Nephron progenitor cell (in vitro differentiated cells): ENCODE measurements at places on chromosomes 7 and 10.

DNA sequence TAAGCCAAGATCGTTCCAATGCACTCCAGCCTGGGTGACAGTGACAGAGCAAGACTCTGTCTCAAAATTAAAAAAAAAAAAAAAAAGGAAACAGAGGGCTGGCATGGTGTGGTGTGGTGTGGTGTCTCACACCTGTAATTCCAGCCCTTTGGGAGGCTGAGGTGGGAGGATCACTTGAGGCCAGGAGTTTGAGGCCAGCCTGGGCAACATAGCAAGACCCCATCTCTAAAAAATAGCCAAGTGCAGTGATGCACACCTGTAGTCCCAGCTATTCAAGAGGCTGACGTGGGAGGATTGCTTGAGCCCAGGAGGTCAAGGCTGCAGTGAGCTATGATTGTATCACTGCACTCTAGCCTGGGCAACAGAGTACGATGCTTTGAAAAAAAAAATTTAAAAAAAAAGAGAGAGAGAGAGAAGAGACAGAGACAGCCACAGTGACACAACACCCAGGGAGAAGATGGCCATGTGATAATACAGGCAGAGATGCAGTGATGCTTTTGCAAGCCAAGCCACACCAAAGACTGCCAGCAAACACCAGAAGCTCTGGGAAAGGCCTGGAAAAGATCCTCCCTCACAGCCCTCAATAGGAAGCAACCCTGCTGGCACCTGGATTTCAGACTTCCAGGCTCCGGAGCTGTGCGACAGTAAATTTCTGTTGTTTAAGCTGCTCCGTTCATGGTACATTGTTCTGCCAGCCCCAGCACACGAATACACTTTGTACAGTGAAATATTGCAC, 19.3 kb upstream of the SRRM3 start:
- DNase-seq, result no peak

- no peak for DNase-seq
Observed at GRCh38 chr7:35716038-35716803, 21.3 kb upstream of the HERPUD2 start.

DNA sequence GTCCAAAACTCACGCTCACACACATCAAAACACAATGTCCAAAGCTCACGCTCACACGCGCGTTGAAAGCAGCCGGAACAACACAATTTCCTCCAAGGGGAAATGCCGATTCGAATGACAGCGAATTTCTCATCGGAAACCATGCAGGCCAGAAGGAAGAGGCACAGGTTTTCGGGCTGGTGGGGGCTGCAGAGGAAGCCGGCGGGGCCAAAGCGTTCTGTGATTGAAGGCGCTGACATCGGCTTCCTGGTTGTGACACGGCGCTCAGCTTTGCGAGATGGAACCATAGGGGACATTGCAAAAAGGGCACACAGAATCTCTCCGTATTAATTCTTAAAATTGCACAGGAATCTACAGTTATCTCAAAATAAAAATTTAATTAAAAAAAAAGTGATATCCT, 61.3 kb downstream of the FOXL3 start:
- no peak for DNase-seq

GRCh38 chr7:55247428-55247827, 117.7 kb upstream of the LANCL2 start:
- no peak for DNase-seq

DNA sequence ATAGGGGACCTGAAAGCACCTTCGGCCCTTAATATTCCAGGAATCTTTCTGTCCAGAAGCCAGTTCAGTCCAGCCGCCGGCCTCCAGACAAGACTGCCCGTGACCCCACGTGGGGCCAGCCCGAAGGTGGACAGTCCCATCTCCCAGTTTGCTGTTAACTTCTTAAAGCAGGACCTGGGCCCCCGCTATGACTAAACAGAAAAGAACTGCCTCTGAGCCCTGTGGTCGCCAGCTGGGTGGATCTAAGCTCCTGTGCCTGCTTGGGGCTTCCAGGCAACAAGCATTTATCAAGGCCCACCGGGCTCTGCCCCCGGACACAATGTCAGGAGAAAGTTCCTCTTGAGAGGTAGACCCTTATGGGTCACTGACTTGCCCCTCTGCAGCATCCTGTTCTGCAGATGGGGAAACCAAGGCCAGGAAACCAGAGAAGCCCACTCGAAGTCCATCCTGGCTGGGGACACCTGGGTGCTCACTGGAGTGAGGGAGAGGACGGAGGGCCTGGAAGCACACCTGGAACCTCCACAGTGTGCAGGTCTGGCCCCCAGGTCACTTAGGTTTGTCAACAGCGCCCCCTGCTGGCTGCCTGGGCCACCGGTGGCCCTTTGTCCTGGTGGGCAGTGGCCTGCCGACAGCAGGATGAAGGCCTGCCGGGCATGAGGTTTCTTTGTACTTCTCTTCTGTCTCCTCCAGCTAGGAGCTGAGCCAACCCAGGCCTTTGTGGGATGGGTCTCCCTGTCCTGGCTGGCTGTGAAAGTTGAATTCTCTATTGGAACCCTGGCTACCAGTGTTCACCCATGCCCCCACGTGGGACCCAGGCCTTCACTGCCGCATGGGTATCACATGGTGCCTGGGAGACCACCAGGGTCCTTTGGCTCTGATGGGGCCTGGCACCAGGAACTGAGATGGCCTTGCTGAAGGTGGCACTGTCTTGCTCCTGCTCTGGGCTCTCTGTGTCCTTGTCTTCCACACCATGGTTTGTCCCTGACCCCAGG, 128.0 kb downstream of the ZMIZ1 start:
- DNase-seq, result peak; percentile 89

- DNase-seq, result no peak
Observed at GRCh38 chr10:43235070-43235900, 31.6 kb downstream of the RASGEF1A start.

GRCh38 chr10:48667960-48668590, 16.6 kb upstream of the WDFY4 start:
- no peak for DNase-seq

- no peak for DNase-seq
Observed at GRCh38 chr10:128883231-128884032, 583.6 kb upstream of the MGMT start.

GRCh38 chr10:130127364-130128061, 8.7 kb upstream of the GLRX3 start:
- DNase-seq, result peak; percentile 69

DNA sequence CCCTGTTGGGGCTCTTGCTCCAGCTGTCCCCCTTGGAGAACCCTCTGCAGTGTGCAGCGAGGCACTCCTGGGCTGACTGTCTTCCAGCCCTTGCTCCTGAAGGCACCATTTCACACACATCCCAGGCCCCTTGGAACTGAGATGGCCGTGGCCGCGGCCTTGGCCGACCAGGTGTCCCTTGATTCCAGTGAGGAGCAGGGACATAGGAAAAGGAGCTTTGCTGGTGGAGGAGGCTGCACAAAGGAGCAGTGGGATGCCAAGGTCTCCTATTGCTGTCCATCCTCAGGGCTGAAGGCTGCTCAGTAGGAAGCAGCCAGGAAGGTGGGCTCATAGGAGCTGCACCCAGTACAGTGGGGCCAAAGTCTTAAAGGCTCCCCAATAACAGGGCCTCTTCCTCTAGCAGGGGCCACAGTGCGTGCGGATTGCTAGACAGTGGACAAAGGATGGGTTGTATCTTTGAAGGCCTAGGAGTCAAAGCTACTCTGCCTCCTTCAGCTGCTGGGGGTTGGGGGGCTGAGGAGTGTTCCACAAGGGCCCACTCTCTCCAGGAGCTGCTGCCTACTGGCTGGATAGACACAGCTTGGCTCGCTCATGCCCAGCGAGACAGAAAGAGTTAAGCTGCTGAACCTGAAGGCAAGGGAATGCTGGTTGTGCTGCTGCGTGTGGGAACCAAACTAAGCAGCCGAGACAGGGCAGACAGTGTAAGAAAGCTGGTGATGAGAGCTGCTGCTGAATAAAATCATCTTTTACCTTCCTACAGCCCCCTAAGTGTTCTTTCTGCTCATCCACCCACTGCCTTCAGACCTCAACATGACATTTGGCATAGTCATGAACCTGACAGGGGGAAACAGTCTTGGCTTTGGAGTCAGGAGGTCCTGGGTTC, 891.9 kb upstream of the ZNF722 start:
- DNase-seq, result no peak

DNA sequence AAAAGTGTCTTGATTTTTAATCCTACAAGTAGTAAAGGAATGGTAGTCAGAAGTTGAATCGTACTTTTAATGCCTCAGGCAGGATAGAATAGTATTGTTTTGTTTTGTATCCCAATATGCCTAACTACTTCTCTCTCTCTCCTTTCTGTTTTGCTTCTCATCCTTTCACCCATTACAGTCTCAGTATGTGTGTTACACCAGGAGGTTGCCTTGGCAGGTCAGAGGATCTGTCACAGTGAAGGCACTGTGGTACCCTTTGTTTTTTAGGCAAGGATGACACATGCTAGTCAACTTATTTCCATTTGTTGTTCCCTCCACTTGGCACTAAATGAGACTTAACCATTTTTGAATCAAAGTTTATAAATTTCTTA, 94.4 kb downstream of the MAPK8 start:
- DNase-seq, result no peak

GRCh38 chr10:17238445-17239291, 10.6 kb downstream of the VIM start:
- DNase-seq, result no peak
